Caudate nucleus (tissue), 63 donors: ENCODE measurements at places on chromosomes 13 and 19.

- DNase-seq: no peak
Observed at GRCh38 chr13:81602241-81602640, 1261.3 kb upstream of the SPRY2 start.

- DNase-seq: no peak
Observed at GRCh38 chr13:71659404-71659803, 207.6 kb downstream of the DACH1 start.

GRCh38 chr13:51764184-51765141, 39.5 kb downstream of the DHRS12 start:
- DNase-seq: peak; percentile 51

- DNase-seq: no peak
Observed at GRCh38 chr19:42473686-42474085, 30.9 kb upstream of the CXCL17 start.

DNA sequence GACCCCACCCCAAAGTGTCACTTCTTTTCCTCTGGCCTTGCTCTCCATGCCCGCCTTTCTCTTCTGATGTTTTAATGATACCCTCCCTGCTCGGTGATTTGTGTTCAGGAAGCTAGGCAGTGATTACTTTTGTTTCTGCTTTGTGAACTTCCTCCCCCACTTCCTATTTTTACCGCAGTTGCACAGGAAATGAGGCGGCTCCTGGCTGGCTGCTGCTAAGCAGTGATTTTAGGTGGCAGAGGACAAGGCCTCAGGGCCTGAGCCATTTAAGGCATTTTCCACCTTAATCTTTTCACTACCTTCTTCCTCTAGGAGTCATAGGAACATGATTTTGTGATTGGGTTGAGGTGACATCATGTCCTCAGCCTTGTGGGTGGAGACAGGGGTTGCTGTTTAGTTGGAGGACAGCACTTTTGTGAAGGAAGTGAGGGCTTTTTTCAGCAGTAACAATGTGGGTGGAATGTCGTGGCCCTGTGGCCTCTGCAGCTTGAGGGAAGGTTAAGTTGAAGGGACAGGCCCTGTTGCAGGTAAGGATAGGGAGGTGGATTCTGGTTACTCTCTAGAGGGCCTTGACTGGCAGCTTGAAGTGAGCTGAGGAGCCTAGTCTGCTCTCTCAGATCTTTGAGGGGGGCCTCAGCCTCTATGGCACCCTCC, 15.7 kb downstream of the GARRE1 start:
- DNase-seq: no peak

DNA sequence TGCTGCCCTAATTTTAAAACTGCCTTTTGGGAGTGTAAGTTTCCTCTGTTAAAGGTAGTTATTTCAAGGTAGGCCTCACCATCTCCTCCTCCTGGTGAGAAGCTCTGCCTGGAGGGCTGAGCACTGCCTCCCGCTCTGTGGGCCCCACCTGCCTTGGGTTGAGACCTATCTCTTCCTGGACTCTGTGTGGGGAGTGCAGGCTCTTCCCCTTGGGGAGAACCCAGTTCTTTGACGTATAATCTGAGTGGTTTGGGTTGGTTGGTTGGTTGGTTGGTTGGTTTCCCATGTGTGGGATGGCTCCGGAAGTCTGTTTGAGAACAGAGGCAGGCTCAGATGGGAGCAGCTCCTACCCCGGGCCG, 39.1 kb downstream of the ACTN4 start:
- DNase-seq: no peak

DNA sequence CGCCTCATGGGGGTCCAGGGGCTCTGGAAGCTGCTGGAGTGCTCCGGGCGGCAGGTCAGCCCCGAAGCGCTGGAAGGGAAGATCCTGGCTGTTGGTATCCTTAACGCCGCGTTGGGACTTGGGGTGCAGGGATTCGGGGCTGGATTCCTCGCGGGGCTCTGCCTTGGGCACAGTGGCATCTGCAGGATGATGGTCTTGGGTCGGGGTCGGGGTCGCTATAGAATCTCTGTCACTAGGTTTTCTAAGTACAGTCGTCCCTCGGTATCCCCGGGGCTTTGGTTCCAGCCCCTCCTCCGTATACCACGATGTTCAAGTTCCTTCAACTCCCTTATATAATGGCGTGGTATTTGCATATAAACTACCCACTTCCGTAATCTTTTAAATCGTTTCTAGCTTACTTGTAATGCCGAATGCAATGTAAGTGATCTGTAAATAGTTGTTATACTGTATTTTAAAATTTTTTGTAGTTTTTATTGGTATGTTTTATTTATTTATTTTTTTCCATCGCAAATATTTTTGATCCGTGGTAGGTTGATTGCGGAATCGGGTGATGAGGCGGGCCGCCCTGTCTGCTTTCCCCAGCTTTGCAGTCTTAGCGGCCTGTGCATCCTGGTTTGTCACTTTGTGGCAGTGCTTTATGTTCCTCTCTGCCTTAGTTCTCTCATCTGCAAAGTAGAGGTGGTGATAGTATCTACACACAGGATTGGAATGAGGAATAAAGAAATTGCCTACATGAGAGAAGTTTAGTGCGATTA, 606 bp downstream of the ERCC5 start:
- DNase-seq: peak; percentile 14

DNA sequence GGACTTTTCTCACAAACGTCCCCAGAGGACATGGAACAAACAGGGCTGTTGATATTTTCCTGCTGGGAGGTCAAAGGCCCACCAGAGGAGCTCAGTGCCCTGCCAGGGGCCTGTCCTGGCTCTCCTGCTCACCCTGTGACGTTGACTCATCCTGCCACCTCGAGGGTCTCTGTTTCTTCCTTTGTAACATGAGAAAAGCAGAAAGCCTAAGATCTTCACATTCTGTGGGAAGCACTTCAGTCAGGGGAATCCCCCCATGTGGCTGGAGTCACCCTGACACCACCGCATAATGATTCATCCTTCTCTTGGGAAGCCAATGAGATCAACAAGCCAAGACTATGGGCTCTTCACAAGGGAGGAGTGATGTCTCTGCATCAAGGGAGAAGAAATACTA, 147.9 kb downstream of the KATNAL1 start:
- DNase-seq: no peak

GRCh38 chr19:51807111-51807701, 12.2 kb downstream of the FPR3 start:
- DNase-seq: no peak
